ENCODE measurements at places on chromosomes 1 and 21. TPM values are rescaled to one million over a fixed set of nuclear protein-coding genes. Genes with fewer than 3 reads are reported as not detected.

- peak overlapping the region; percentile 35 for H3K4me3 ChIP-seq
- H3K27me3 ChIP-seq: no peaks in the 10 kb centered on the region
- peaks cover 73% of the 10 kb centered on the region for H3K36me3 ChIP-seq
- peaks cover 35% of the 10 kb centered on the region for H3K4me1 ChIP-seq
Measured at GRCh38 chr1:173862769-173863223, 5.0 kb downstream of the GAS5 start.

The PLA2G2D gene
- total RNA-seq: not detected

DNA sequence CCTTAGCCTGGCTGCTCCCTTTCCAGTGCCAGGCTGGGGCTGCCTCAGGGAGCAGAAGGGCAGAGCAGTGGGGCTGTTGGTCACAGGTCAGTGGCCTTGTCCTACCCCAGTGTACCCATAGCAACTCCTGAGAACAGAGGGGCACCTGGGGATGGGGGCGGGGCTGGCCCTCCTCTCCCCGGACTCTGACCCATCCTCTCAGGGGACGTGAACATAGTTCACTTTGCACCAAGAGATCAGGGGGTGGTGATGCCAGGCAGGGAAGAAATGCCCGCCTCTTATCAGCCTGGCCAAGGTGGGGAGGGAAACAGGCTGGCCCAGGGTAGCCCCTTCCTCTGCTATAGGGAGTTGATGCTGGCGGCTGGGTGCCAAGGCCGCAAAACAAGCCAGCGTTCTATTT, 4.9 kb downstream of the ETNK2 start:
- H3K27ac ChIP-seq: no peak overlapping the region
- no peak overlapping the region for H3K4me3 ChIP-seq
- no peaks in the 10 kb centered on the region for H3K36me3 ChIP-seq
- H3K27me3 ChIP-seq: peaks cover 21% of the 10 kb centered on the region

- H3K4me1 ChIP-seq: no peaks in the 10 kb centered on the region
- no peaks in the 10 kb centered on the region for H3K27me3 ChIP-seq
- no peak overlapping the region for H3K4me3 ChIP-seq
- H3K36me3 ChIP-seq: no peaks in the 10 kb centered on the region
Measured at GRCh38 chr21:46083791-46084561, 13.9 kb upstream of the COL6A2 start.

The STYXL2 gene
- total RNA-seq: not detected

DNA sequence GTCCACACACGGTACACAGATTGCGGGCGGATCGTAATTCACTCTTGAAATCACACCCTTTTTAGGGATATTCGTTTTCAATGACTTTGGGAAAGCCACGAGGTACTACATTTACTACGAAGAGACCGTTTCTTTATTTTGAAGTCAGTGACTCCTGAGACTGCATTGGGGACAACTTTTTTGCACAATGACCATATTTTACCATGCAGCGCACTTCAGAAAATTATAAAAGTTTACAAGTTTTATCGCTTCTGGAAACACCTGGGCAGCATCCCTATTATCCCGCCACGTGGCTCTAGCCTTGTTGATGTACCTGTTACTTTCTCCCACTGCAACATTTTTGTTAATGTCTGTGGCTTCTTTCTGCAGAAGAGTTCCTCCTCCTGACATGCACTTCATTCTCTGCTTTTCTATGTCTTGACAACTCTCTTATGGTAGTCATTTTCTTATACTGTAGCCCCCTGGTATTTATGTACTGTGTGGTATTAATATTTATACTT, 1.3 kb upstream of the AKT3 start:
- peak overlapping the region; percentile 85 for H3K4me3 ChIP-seq
- DNase-seq: no peak
- peaks cover 6% of the 10 kb centered on the region for H3K36me3 ChIP-seq
- H3K27me3 ChIP-seq: peaks cover 45% of the 10 kb centered on the region
- peaks cover 19% of the 10 kb centered on the region for H3K4me1 ChIP-seq
- peak overlapping the region; percentile 90 for H3K27ac ChIP-seq

DNA sequence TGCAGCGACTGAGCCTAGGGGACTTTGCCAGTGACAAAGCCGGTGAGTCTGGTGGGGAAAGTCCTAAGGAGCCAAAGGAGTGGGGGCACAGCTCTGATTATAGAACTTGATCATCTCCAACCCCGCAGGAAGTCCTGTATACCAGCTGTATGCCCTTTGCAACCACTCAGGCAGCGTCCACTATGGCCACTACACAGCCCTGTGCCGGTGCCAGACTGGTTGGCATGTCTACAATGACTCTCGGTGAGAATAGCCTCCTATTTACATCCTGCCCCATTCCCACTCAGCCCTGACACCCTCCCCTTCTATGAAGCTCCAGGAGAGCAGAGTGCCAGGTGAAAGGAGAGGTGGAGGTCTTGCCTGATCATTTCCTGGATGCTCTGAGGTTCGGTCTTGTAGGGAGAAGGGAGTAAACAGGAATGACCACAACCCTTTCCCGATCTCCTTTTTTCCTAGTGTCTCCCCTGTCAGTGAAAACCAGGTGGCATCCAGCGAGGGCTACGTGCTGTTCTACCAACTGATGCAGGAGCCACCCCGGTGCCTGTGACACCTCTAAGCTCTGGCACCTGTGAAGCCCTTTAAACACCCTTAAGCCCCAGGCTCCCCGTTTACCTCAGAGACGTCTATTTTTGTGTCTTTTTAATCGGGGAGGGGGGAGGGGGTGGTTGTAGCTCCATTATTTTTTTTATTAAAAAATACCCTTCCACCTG, 1.2 kb upstream of the PPOX start:
- peaks cover 49% of the 10 kb centered on the region for H3K4me1 ChIP-seq
- peak overlapping the region; percentile 83 for H3K4me3 ChIP-seq
- H3K36me3 ChIP-seq: peaks cover 44% of the 10 kb centered on the region
- peak overlapping the region; percentile 98 for H3K27ac ChIP-seq
- no peaks in the 10 kb centered on the region for H3K27me3 ChIP-seq

The RAB7B gene
- total RNA-seq: not detected

- H3K4me1 ChIP-seq: peaks cover 6% of the 10 kb centered on the region
- peaks cover 4% of the 10 kb centered on the region for H3K27me3 ChIP-seq
- no peak for DNase-seq
- no peak overlapping the region for H3K27ac ChIP-seq
Measured at GRCh38 chr21:43189936-43190335, 21.1 kb downstream of the CRYAA start.

GRCh38 chr21:41361053-41361785, 608 bp upstream of the MX2 start:
- no peak for DNase-seq
- peaks cover 4% of the 10 kb centered on the region for H3K27me3 ChIP-seq

The FAM72B gene
- 21.6 TPM for total RNA-seq

GRCh38 chr1:98749152-98749756, 87.7 kb downstream of the SNX7 start:
- H3K27me3 ChIP-seq: peaks cover 5% of the 10 kb centered on the region
- H3K4me3 ChIP-seq: no peak overlapping the region
- H3K4me1 ChIP-seq: no peaks in the 10 kb centered on the region
- H3K27ac ChIP-seq: no peak overlapping the region

GRCh38 chr21:28883931-28884330, 108.7 kb downstream of the LTN1 start:
- H3K27me3 ChIP-seq: peaks cover 11% of the 10 kb centered on the region
- H3K27ac ChIP-seq: peak overlapping the region; percentile 97
- peaks cover 12% of the 10 kb centered on the region for H3K36me3 ChIP-seq
- H3K4me1 ChIP-seq: peaks cover 14% of the 10 kb centered on the region
- peak overlapping the region; percentile 89 for H3K4me3 ChIP-seq

- H3K36me3 ChIP-seq: no peaks in the 10 kb centered on the region
- H3K27ac ChIP-seq: no peak overlapping the region
- H3K4me1 ChIP-seq: no peaks in the 10 kb centered on the region
- H3K4me3 ChIP-seq: no peak overlapping the region
Measured at GRCh38 chr1:38403667-38404066, 357.1 kb upstream of the POU3F1 start.

GRCh38 chr1:101849356-101849755, 147.4 kb downstream of the OLFM3 start:
- peaks cover 5% of the 10 kb centered on the region for H3K27me3 ChIP-seq
- no peak overlapping the region for H3K4me3 ChIP-seq
- DNase-seq: no peak
- no peaks in the 10 kb centered on the region for H3K4me1 ChIP-seq

DNA sequence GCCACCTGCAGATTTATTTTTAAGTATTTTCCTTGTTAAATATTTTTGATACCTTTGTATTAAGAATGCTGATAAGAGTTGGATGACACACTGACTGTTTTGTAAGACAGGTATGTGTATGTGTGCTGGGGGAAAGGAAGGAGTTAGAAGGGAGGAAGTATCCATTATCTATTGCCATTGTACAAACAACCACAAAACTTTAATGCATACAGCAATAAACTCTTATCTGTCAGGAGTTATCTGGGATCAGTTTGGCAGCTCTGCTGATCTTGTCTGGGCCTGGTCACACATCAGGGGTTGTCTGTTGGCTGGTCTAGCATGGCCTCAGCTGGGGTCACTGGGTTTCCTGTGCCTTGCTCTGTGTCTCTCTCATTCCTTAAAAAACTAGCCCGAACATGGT, 423.9 kb upstream of the USP24 start:
- no peaks in the 10 kb centered on the region for H3K36me3 ChIP-seq
- no peak overlapping the region for H3K4me3 ChIP-seq
- no peaks in the 10 kb centered on the region for H3K27me3 ChIP-seq
- no peaks in the 10 kb centered on the region for H3K4me1 ChIP-seq

GRCh38 chr1:192689459-192689858, 53.5 kb downstream of the RGS13 start:
- peaks cover 2% of the 10 kb centered on the region for H3K27me3 ChIP-seq
- H3K27ac ChIP-seq: no peak overlapping the region
- no peak for DNase-seq
- no peaks in the 10 kb centered on the region for H3K36me3 ChIP-seq
- no peak overlapping the region for H3K4me3 ChIP-seq

- no peaks in the 10 kb centered on the region for H3K36me3 ChIP-seq
- H3K27me3 ChIP-seq: peaks cover 2% of the 10 kb centered on the region
- no peaks in the 10 kb centered on the region for H3K4me1 ChIP-seq
- H3K4me3 ChIP-seq: no peak overlapping the region
Measured at GRCh38 chr1:3423245-3423829, 31.1 kb upstream of the ARHGEF16 start.

GRCh38 chr1:43331688-43332087, 5.9 kb upstream of the MPL start:
- H3K4me3 ChIP-seq: no peak overlapping the region
- peak overlapping the region; percentile 22 for H3K27ac ChIP-seq
- peaks cover 23% of the 10 kb centered on the region for H3K4me1 ChIP-seq
- H3K36me3 ChIP-seq: no peaks in the 10 kb centered on the region

The CLDN19 gene
- total RNA-seq: not detected

DNA sequence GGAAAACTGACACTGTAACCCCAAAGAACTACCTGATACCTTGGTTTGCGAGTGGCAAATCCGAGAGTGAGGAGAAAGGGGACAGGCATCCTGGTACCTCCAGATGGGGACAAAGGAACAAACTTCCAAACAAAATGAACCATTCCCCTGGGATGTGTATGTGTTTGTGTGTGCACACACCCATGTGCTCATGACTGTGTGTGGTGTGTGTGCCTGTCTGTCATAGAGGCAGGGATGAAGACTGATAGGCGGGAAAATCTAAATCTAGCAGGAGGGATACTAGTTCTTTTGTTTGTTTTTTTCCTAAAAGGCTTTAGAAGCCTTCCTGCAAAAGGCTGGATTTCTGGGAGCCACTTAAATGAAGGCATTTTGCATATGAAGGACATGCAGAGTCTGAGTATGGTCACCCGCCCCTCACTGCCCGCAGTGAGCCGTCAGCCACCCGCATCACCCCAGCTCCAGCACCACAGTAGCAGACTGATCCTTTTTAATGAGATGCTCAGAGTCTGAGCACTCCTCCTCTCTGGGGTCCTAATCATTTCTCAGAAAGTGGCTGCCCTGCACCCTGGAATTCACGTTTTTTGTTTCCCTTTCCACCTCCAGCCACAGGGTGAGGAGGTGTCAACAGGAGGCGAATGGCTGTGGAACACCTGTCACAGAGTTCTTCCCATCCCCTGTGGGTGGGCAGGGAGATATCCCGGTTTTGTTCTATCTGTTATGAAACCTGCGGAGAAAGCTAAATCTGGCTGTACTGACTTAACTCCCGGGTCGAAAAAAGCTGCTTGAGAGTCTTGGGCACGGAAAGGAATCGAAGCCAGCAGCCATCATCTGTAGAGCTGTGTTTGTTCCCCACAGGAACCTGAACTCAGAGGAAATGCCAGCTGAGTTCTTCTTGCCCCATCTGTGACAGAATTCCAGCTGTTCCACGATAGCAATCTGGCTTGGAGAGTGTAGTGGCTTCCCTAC, 34.9 kb downstream of the UTP25 start:
- no peaks in the 10 kb centered on the region for H3K36me3 ChIP-seq
- H3K27me3 ChIP-seq: peaks cover 29% of the 10 kb centered on the region
- H3K27ac ChIP-seq: no peak overlapping the region
- no peak overlapping the region for H3K4me3 ChIP-seq
- peaks cover 2% of the 10 kb centered on the region for H3K4me1 ChIP-seq
- DNase-seq: no peak

The NAV1 gene
- 0.40 TPM for total RNA-seq

- H3K27me3 ChIP-seq: peaks cover 16% of the 10 kb centered on the region
- no peak overlapping the region for H3K4me3 ChIP-seq
- H3K36me3 ChIP-seq: no peaks in the 10 kb centered on the region
- no peaks in the 10 kb centered on the region for H3K4me1 ChIP-seq
- DNase-seq: no peak
Measured at GRCh38 chr1:15315815-15316214, 68.8 kb downstream of the FHAD1 start.

- no peak overlapping the region for H3K4me3 ChIP-seq
- no peaks in the 10 kb centered on the region for H3K36me3 ChIP-seq
- H3K27ac ChIP-seq: no peak overlapping the region
- peaks cover 3% of the 10 kb centered on the region for H3K27me3 ChIP-seq
Measured at GRCh38 chr1:208537198-208537597, 293.0 kb upstream of the PLXNA2 start.

- H3K27me3 ChIP-seq: no peaks in the 10 kb centered on the region
- no peak for DNase-seq
- no peaks in the 10 kb centered on the region for H3K4me1 ChIP-seq
- no peaks in the 10 kb centered on the region for H3K36me3 ChIP-seq
Measured at GRCh38 chr1:219784660-219785381, 143.5 kb downstream of the SLC30A10 start.

DNA sequence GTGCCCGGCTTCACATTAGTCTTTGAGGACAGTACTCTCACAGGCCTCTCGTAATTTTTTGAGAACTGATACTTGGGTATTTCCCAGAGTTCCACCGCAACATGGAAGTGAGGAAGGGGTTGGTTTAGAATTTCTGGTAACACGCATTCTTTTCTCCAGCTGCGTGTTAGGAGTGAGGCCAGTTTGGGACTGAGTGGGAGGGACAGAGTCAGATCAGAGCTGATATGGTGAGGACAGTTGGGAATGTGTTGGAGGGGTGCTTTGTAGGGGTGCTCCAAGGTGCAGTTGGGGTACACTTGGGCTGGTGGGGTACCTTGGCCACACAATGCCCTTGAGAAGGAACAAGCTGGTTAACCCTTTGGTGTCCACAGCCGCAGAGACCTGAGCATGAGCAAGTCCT, 6.7 kb downstream of the FBXO6 start:
- H3K4me1 ChIP-seq: peaks cover 5% of the 10 kb centered on the region
- no peaks in the 10 kb centered on the region for H3K27me3 ChIP-seq
- H3K36me3 ChIP-seq: peaks cover 30% of the 10 kb centered on the region
- H3K27ac ChIP-seq: no peak overlapping the region

GRCh38 chr21:16264319-16264718, 534.5 kb downstream of the USP25 start:
- H3K4me3 ChIP-seq: no peak overlapping the region
- H3K27ac ChIP-seq: no peak overlapping the region
- H3K27me3 ChIP-seq: no peaks in the 10 kb centered on the region
- no peaks in the 10 kb centered on the region for H3K4me1 ChIP-seq
- no peak for DNase-seq

- no peak for DNase-seq
- no peak overlapping the region for H3K27ac ChIP-seq
- no peaks in the 10 kb centered on the region for H3K36me3 ChIP-seq
- no peaks in the 10 kb centered on the region for H3K4me1 ChIP-seq
- H3K4me3 ChIP-seq: no peak overlapping the region
Measured at GRCh38 chr1:74480068-74480467, 32.3 kb downstream of the LRRC53 start.

The APOBEC4 gene
- total RNA-seq: not detected

Measured in activated CD4-positive, alpha-beta T cell treated with anti-CD3 and anti-CD28 coated beads, Interleukin-2, amount 10 ng/mL, durations not matched to agents 24 days and 14 days (primary cell).